ENCODE measurements at places on chromosomes 4 and X.

- DNase-seq = no peak
Observed at GRCh38 chr4:11111876-11112275, 316.8 kb downstream of the HS3ST1 start.

GRCh38 chr4:81723019-81723884 is 251.5 kb upstream of the RASGEF1B start:
- no peak for DNase-seq

GRCh38 chr4:143185253-143186107 is 763 bp downstream of the USP38 start:
- no peak for DNase-seq

DNA sequence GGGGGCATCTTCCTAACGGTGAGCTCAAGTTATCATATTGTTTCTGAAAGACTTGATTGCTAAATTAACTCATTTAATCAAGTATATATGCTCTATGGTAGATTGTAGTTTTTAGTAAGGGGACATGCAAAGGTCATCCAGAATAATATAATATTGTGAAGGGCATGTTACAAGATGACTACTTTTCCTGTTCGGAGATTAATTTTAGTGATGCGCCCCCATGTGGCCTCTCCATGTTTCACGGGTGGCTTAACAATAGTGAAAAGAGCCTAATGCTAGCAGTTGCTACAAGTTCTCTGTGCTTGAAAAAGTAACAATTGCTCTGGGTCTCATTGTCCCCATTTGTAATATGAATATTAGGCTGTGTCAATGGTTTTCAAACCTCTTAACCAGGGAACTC is 12.2 kb downstream of the SMPX start:
- no peak for DNase-seq

GRCh38 chr4:2408401-2408958 is 10.0 kb downstream of the ZFYVE28 start:
- no peak for DNase-seq

- no peak for DNase-seq
Observed at GRCh38 chr4:49032440-49033161, 46.5 kb downstream of the CWH43 start.

GRCh38 chr4:1763550-1764080 is 29.5 kb upstream of the FGFR3 start:
- DNase-seq = no peak

GRCh38 chrX:87376896-87377295 is 140.7 kb upstream of the KLHL4 start:
- no peak for DNase-seq

All from SIG-M5 (cell line).